ENCODE measurements at places on chromosomes 16 and 17.
A peak's percentile ranks its signal among the peaks of the same experiment; 100 is the strongest.

DNA sequence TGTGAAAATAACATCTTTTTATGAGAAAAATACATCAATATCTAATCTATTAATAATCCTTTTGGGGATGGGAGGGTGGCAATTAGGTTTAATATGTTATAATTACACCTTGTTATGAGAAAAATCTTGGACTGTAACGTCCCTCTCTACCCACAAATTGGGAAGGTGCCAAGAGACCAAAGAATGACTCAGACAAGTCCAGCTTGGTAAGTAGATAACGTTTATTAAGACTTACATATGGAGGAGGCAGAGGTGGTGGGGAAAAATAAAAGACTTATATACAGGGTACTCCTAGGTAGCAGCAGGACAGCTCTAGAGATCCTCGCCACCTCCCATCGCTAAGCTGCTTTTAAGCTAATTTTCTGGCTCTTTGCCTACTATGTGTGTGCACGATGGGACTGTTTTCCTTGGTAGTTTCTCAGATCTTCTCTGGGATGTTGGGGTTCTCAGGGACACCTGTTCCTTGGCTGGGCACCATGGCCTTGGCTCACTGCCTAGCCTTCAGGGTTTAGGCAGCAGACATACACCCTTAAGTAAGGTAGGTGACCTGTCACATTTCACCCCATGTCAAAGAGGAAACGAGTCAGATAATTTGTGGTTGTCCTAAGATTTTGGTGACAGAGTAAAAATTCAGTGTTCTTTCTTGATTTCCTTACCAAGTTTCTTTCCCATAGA, 31.5 kb downstream of the RBL2 start:
- DNase-seq: no peak

- no peak for DNase-seq
Observed at GRCh38 chr16:66848172-66848571, 4.0 kb downstream of the CA7 start.

DNA sequence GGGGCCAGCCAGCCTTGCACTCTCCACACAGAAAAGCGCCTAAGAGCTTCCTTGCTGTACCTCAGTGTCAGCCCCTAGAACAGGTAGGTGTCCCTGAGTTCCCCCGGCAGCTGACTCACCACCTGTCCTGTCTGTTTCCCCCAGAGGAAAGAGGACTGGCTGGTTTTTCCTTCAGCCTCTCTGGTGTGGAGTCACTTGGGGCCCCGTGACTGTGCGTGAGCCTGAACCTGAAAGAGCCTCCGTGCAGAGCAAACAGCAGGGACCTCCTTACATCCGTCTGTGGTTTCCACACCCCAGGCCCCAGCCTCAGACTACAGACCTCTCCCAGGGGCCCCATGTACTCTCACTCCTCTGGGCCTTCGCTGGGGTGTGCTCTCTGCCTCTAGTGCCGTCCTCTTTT, 87.8 kb downstream of the GNAO1 start:
- DNase-seq: no peak

- peak; percentile 98 for DNase-seq
Observed at GRCh38 chr17:49763735-49764558, at the start of gene FAM117A. TSS of gene FAM117A (minus strand) at chr17:49764131. CDS start at chr17:49764087, 44 bp downstream.

- DNase-seq: no peak
Observed at GRCh38 chr16:970386-970765, 408 bp downstream of the LMF1 start.

GRCh38 chr17:72423286-72423589, 302.4 kb downstream of the SOX9 start:
- no peak for DNase-seq

DNA sequence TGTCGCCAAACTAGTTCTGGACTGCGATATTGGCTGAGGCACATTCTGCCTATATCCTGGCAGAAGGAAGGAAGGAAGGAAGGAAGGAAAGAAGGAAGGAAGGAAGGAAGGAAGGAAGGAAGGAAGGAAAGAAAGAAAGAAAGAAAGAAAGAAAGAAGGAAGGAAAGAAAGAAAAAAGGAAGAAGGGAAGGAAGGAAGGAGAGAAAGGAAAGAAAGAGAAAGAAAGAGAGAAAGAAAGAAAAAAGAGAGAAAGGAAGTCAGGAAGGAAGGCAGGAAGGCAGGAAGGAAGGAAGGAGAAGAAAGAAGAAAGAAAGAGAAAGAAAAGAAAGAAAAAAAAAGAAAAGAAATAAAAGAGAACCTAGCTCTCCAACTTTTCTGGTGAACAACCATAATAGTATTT, 587.1 kb downstream of the RBFOX1 start:
- no peak for DNase-seq

- no peak for DNase-seq
Observed at GRCh38 chr16:88005968-88006367, 54.7 kb downstream of the BANP start.

GRCh38 chr16:19776565-19776964, 58.5 kb downstream of the IQCK start:
- no peak for DNase-seq

DNA sequence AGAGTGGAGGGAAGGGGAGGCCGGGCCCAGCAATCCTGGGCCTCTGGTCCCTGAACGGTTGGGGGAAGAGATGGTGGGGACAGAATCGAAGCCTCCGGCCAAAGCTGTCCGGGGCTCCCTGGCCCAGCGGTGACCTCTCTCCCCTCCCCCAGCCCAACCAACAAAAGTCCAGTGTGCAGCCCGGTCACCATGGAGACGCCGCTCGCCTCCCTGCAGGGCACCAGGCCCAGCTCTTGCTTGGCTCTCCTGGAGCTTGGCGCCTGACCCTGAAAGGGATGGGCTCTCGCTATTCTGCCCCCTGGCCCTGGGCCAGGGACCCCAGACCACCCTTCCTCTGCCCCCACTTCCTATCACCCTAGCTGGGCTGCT, 1.3 kb downstream of the METRN start:
- DNase-seq: no peak

- DNase-seq: no peak
Observed at GRCh38 chr16:48099455-48099854, 56.3 kb downstream of the ABCC12 start.

DNA sequence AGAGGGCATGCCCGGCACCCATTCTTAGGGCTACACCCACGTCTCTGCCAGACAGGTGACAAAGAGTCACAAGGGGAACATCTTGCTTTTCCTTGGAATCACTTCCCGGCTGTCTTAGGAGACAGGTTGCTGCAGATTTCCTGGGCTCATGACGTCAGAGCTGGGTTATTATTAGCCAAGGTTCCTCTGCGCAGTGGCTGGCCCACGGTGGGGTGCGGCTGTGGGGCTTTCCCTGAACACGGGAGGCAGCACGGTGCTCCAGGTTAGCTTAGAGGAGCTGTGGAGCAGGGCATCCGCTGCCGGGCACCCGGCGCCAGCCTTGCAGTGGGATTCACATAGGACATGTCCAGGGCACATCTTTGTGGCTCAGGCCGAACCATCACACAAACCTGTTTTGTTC, 118.0 kb upstream of the PLCG2 start:
- DNase-seq: no peak

DNA sequence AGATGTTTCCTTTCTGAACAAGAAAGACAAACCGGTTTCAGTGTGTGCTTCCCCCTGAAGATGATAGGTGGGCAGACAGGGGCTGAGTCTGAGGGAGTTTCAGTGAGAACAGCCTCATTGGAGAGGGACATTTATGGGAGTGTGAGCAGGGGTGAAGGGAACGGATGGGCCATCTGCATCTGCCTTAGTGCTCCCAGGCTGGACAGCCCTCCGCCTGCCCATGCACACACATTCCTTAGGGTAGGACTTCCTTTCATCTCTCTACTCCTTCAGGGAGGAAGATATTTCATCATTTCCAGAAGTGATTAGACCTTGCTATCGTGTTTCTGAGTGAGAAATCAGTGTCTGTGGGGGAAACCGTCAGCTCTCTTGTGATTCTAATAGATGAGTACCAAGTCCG, 3.8 kb downstream of the SHISA6 start:
- DNase-seq: no peak

- no peak for DNase-seq
Observed at GRCh38 chr16:14354561-14355351, 275.3 kb downstream of the PARN start.

DNA sequence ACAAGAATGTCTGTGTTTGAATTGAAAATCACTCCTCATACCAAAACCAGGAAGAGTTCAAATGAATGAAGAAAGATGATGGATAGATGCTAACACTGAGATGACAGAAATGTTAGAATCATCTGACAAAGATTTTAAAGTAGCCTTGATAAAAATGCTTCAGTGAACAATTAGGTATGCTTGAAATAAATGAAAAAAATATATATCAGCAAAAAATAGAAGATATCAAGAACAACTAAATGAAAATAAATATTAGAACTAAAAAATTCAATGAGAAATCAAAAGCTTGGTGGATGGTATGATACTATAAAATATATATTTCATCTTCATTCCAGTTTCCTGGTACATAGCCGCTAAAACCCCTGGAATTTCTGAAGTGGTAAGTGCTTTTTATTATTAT, 8.6 kb upstream of the ACSM3 start:
- no peak for DNase-seq

GRCh38 chr16:57818377-57819064, 16.2 kb upstream of the KIFC3 start:
- peak; percentile 92 for DNase-seq

DNA sequence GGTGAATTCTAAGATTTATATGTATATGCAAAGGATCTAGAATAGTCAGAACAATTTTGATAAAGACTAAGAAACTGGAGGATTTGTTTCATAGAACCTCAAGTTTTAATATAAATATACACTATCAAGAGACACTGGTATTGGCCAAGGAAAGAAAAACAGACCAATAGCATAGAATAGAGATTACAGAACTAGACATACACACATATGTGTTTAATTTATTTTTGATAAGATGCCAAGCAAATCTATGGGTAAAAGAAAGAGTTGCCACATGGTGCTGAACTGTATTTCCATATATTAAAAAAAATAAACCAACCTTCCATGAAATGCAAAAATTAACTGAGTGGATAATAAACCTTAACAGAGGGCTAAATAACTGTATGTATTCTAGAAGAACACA, 27.9 kb upstream of the LRRC37A3 start:
- DNase-seq: no peak

DNA sequence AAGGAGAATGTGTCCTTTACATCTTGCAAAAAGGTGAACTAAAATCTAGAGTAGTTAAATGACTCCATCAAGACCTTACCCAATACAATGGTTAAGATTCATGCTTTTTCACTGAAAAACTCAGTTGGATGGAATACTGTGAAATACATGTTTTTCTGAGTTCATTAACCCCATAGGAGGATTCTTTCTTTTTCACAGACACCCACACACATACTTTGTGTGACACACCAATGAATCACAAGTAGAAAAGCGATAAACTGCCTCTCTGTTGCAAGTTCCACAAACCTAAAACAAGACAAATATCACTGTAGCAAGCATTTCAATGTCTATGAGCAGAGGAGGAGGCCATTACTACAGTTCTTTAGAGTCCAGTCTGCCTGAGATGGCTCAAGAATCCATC, 258.8 kb upstream of the CDH5 start:
- DNase-seq: no peak
